ENCODE measurements at places on chromosomes 3 and 15. TPM values are rescaled to one million over a fixed set of nuclear protein-coding genes. Genes with fewer than 3 reads are reported as not detected.

DNA sequence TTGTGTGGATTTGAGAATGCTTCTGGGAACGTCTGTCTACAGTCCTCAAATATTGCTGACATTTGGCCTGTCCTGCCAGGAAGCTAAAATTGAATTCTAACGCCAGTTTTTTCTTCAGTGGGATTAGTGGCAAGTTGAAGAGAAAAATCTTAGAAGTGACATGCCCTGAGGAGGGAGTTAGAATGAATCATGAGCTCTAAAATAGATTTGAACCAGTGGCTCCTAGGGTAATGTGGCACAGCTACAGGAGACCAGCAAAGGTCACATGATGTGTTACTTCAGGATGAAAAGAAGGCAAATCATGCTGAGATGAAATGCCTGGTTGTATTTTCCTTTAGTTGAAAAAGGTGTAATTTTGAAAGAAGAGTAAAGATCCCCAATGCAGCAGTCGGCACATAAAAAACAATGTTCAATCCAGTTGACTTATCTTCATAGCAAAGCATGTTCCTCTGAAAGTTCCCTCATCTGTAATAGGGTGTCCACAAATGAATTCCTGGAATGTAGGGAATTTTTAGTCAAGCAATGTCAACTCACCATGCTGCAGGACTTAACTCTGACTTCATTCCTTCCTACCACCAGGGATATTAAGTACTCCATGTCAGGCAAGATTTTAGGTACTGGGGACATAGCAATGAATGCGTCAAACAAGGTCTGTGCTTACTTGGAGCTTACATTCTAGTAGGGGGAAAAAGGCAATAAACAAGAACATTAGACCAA, 171.6 kb downstream of the CADPS start:
- DNase-seq: peak; percentile 70

Gene CLDN18
- total RNA-seq: not detected

Gene SLC22A14
- 0.45 TPM for total RNA-seq

GRCh38 chr3:102460579-102460978, 25.8 kb downstream of the ZPLD1 start:
- peak; percentile 0 for DNase-seq

Gene CCDC54
- total RNA-seq: not detected

All from astrocyte (in vitro differentiated cells and primary cell).